ENCODE measurements at places on chromosomes 4 and X.

DNA sequence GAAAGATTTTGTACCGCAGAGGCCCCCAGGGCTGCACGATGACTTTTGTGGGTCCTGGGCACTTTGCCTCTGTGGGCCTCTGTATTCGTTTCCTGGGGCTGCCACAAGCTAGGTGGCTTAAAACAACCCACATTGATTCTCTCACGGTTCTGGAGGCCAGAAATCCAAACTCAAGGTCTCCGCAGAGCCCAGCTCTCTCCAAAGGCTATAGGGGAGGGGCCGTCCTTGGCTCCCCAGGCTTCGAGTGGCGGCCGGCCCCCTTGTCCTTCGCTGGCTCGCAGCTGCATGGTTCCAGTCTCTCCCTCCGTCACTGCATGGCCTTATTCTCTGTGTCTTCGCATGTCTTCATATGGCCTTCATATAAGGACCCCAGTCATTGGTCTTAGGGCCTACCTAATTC, 241.2 kb downstream of the EVC2 start:
- DNase-seq, result no peak

DNA sequence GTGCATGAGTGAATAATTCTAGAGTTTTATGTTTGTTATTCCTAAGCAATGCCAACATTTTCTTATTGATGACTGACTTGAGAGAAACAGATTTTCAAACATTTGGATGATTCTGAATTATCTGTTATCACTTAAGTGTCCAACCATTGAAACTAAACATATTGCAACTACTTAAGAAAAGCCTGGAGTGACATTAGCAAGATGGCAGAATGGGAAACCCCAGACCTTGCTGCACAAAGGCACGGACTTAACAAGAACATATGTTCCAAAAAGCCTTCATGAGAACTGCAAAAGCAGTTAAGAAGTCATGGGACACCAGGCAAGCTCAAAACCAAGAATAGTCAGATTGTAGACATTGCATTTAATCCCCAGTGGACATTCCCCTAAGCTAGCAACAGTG, 215.1 kb downstream of the DCHS2 start:
- DNase-seq, result no peak

DNA sequence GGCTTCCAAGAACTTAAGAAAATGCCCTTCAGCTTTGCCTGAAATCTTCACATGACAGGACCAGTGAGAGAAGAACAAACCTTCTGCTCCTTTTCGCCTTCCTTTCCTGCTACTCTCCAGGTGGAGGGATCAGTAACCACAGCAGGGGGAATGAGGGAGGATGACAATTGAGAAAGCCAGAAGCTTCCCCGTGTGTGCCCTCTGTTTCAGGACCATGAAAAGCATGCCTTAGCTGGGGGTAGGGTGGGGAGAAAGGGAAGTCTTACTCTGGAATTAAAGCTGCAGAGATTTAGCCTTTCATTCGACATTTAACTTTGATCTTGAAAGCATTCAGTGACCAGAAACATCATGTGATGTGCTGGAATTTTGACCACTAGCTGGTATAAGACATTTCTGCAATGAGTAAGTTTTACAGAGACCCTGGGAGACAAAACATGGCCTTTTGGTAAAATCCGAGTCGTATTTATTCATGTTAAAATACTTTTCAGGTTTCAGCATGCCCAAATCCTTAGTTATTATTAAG, 10.6 kb upstream of the PUDP start:
- DNase-seq, result no peak

- no peak for DNase-seq
Observed at GRCh38 chr4:153780221-153780620, 8.7 kb downstream of the SFRP2 start.

- no peak for DNase-seq
Observed at GRCh38 chrX:145506214-145506613, 258.9 kb downstream of the SPANXN1 start.

GRCh38 chrX:113001836-113002235, 161.2 kb upstream of the AMOT start:
- no peak for DNase-seq

DNA sequence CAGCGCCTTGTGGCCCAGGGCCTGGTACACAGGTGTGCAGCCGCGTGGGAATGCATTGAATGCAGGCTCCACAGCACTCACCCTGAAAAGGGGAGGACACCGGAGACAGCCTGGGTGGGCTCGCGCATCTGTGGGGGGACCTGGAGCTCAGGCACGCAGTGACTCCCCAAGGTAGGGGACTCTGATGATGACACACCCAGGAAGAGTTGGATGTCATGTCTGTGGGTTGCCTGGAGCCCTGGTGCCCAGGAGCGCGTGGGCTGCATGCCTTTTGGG, 32.7 kb upstream of the HTRA3 start:
- no peak for DNase-seq

DNA sequence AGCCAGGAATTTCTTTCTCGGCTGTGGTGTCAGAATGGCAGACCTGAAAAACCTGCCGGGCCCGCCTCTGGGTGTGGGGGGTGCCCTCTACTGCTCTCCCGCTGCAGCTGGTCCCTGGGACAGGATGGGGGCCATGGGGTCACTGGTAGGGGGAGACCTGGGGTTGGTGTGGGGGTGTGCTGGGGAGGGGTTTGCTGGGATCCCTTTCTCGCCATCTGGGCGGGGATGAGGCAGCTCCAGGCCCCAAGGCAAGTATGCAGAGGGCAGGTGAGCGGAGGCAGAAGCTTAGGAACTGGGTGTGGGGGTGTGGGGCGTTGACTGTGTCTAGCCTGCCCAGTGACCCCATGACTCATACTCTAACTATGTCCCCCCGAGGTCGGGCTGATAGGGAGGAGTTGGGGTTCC, 884 bp downstream of the CCDC120 start:
- no peak for DNase-seq

GRCh38 chr4:1726146-1726934, 5.0 kb downstream of the TACC3 start:
- DNase-seq, result no peak

DNA sequence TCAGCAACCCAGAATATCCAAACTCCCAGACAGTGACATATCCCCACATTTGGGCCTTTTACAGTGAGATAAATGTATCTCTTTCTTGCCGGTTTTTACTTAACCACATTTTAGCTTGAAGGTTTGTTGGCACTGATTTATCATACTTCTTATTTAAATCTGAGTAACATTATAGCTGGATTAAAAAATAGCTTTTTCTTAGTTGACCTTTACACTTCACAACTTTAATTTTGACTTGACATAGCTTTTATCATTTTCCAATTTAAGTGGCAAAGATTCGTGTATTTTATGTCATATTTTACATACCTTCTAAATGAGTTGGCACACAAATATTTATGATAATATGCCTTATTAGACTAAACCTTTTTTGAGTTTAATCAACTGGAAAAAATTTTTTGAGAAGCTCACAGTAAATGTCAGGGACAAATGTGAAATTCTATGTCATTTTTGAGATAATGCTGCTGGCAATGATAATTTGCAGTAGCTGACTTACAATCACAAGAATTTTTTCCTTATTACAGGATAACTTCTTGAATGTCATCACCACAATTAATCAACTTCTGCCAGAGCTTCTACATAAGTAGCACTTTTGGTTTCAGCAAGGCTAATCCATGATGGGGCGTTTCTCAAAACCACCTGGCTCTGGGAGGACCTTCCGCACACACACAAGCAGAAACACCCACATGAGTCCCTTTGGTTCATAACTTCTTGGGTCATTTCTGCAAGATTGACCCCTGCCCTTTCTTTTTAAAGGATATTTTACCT, 80.3 kb downstream of the SYTL5 start:
- DNase-seq, result no peak

DNA sequence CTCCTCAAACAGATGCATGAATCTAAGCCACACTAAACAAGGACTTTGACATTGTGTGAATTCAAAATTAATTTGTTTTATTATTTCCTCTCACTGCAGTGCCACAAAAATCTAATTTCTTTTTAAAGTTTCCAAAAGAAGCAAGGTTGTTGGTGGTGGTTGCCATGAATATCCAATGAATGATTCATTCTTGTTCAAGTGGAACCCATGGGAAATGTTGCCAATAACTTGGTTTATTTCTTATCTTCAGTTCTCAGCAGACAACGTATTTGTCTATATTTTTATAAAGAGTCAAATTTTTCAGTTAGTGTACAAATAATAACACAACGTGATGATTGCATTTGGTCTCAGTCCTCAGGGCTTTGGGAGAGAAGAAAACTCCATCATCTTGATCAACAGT, 309.4 kb upstream of the NOCT start:
- no peak for DNase-seq

DNA sequence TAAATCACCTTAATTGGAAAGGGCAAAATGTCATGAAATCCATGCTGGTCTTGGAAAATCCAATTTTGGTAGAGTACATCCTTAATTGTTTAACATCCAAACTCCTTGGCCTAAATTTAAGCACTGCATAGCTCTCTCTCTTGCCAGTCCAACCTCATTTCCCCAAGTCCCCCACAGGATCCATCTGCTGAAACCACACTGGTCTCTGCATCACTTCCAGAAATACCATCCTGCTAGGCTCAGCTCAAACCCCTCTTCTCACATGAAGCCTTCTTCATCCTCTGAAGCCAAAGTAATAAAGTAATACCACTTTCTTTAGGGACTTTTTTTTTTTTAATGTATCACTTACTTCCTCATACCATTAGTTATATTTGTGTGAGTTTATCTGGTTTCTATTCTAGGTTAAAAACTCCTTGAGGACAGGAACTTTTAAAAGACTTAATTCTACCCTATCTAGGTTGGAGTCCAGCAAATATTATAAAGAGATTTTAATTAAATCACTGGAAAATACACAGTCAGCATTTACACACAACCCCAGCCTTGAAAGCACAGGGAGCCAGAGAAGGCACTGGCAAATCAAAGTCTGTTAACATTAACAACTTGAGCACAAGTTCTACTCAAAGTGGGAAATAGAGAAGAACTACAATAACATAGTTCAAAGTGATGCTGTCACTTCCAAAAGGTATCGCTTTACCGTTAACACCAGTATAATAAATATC, 16.7 kb upstream of the KLF3 start:
- DNase-seq, result no peak

- peak; percentile 3 for DNase-seq
Observed at GRCh38 chr4:169492436-169493163, 119.8 kb downstream of the NEK1 start.

- DNase-seq, result no peak
Observed at GRCh38 chrX:77595848-77596247, 148.7 kb downstream of the FGF16 start.

- DNase-seq, result no peak
Observed at GRCh38 chr4:187218705-187219245, 495.1 kb upstream of the FAT1 start.

DNA sequence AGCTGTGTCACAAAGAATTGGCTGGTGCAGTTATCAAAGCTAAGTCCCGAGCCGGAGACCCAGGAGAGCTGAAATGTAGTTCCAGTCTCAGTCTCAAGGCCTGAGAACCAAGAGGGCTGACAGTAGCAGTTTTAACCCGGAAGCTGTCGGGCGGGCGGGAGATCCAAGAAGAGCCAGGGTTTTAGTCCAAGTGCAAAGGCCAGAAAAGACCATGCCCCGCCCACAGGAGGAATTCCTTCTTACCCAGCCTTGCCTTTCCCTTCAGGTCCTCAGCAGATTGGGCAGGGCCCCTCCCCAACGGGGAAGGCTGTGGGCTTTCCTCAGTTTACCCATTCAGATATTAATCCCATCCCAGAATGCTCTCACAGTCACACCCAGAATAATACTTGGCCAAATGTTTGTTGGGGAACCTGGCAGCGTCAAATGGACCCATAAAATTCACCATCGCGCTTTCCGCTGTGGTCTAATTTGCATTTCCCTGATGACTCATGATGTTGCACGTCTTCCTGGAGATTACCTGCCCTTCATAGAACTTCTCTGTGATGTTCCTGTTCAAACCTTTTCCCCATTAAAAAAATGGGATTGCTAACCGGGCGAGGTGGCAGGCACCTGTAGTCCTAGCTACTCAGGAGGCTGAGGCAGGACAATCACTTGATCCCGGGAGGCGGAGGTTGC, 16.2 kb downstream of the MAEA start:
- DNase-seq, result no peak

GRCh38 chr4:58936436-58936835, 1826.3 kb upstream of the IGFBP7 start:
- DNase-seq, result no peak

DNA sequence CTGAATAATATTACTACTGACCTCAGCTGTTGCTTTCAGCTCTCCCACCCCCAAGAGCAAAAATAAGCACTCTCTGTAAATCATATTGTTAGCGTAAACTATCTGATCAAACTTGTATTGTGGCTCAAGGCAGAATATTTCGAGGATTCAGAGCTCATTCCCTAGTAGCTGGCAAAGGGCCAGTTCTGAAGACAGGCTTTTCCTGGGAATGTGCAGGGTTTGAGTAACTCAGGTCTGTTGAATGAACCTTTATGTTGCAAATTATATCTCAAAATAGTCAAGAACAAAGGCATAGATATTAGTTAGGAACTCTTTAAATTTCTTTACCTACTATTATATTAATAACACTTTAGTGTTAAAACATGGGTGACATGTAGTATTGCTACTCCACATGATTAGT, 454.9 kb downstream of the CCSER1 start:
- no peak for DNase-seq

- no peak for DNase-seq
Observed at GRCh38 chr4:76736414-76736813, 161.5 kb downstream of the SOWAHB start.

- no peak for DNase-seq
Observed at GRCh38 chrX:776061-776460, 145.5 kb downstream of the SHOX start.

- DNase-seq, result no peak
Observed at GRCh38 chr4:176668324-176668723, 124.4 kb downstream of the VEGFC start.

DNA sequence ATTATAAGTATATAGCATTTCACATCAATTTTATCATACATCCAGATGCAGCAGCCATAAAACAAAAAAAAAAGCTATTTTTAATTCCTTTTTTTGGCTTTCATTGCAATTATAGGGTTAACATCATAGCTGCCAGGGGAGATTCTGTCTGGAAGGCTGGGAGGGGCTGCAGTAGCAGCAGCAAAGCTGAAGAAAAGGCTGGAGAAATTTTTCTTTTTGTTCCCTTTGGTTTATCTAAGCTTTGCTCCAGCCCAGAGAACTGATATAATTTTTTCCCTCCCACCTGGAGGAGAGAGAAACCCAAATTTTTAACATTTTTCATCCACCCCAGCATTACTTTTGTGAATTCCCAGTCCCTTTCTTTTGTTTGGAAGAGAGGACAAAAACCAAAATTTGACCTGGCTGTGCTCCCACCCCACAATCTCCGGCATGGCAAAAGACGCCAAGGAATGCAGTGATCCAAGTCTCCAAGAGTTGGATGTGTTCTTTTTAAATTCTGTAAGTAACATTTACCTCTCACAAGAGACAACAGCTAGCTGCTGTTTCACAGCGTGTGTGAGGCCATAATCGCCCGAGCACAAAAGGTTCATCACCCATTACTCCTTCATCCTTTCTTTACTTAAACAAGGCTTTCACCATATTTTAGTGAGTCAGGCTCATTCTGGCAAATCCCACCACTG, 25.1 kb upstream of the FAM156A start:
- DNase-seq, result no peak
